ENCODE measurements at places on chromosomes 6 and 20.

DNA sequence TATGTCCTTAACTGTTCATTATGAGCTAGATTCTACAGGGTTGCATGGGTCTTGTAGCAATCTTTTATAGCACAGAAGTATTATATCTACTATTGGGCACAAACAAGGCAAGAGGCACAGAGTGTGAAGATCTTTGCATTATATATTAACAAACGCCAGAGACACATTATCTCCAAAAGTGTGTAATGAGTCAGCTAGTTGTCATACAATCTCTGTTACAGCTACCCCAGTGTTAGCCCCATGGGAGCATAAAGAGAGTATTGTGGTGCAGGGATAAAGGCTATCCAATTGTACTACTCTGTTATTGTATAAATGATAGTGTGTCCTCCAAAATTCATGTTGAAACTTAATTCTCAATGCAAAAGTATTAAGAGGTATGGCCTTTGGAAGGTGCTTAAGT lies 148.4 kb upstream of the RIMS1 start:
- no peak for DNase-seq

- peak; percentile 33 for DNase-seq
Measured at GRCh38 chr20:1417273-1417672, 24.4 kb upstream of the FKBP1A start.

- DNase-seq, result no peak
Measured at GRCh38 chr6:119676961-119677360, 327.4 kb upstream of the MAN1A1 start.

GRCh38 chr6:49939993-49940498 lies 23.9 kb downstream of the DEFB114 start:
- DNase-seq, result peak; percentile 4

DNA sequence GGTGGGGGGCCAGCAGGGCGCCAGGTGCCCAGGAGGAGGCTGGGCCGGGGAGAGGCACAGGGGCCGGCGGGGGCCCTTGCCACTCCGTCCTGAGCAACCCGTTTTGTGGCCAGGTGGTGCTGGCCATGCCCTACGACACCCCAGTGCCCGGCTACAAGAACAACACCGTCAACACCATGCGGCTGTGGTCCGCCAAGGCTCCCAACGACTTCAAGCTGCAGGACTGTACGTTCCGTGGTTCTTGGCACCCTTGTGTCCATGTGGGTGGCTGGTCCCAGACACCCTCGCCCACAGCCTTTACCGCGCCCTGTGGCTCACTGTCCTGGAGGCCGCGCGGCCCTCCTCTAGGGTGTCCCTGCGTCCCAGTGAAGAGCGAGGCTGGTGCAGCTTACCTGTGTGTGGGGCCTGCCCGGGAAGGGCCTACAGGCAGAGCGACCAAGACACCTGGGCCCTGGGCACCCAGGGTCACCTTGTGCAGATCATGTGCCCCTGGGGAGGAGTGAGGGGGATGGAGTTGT lies 28.7 kb downstream of the PYGB start:
- no peak for DNase-seq

- peak; percentile 12 for DNase-seq
Measured at GRCh38 chr6:149389509-149390297, 10.4 kb upstream of the SUMO4 start.
